Type B pancreatic cell (in vitro differentiated cells): ENCODE measurements at places on chromosomes 3 and 15. TPM values are rescaled to one million over a fixed set of nuclear protein-coding genes. Genes with fewer than 3 reads are reported as not detected.

Gene CRABP1
- 20.5 and 685 TPM in 2 replicates for total RNA-seq

Gene OXTR
- total RNA-seq, result 3.3 and 4.1 TPM in 2 replicates

Gene TGM4
- not detected in 2 replicates for total RNA-seq

Gene GCNT3
- 19.6 and 32.7 TPM in 2 replicates for total RNA-seq

Gene DZIP1L
- total RNA-seq, result 3.2 and 17.8 TPM in 2 replicates

DNA sequence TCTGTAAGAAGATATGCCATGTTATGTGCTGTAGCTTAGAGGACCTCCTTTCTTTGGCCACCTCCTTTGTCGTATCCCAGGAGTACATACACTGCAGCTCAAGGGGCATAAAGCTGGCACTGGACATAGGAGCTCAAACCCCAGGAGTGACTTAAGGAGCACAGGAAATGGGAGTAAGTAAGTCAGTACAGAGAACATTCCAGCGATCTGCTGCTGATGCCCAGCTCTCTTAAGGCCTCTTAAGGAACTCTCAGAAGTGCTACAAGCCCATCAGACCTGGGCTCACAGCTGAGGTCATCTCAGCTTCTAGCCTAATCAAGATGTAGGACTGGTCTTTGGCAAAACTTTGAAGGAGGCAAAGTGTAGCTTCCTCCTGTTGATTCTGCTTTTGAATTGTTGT lies 21.6 kb upstream of the ACTL6A start:
- no peak for DNase-seq

GRCh38 chr3:173371848-173372487 lies 25.6 kb upstream of the NLGN1 start:
- no peak for DNase-seq

GRCh38 chr3:15973414-15973813 lies 175.6 kb upstream of the ANKRD28 start:
- DNase-seq, result no peak

DNA sequence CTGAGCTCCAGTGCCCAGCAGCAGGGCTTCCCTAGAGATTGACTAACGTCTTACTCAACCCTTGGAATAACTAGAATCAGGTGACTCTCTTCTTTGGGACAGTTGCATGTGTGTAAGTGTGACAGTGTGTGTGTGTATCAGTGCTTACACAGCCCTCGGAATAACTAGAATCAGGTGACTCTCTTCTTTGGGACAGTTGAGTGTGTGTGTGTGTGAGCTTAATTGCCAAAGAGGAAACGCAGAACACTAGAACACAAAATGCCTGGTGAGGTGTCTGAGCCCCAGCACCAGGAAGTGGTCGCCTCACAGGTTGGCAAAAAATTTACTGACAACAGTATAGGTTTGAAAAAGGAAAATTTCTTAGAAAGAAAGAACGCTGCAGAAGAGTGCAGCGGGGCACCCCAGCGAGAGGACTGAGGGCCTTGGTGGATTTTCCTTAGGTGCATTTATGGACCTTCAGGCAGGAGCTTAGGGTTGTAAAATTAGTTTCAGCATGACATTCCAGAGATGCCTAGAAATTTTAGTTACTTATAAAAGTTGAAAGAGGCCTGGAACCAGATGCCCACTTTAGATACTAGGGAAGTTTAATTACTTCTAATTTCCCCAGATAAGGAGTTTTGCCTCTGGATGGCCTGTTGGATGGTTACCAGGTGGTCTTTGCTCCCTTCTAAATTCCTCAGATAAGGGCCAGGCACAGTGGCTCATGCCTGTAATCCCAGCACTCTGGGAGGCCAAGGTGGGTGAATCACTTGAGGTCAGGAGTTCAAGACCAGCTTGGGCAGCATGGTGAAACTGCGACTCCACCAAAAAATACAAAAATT lies 3.7 kb upstream of the WDR82 start:
- no peak for DNase-seq

GRCh38 chr3:87206070-87206469 lies 21.0 kb upstream of the CHMP2B start:
- DNase-seq, result no peak

- DNase-seq, result no peak
Measured at GRCh38 chr3:120429921-120430361, 20.9 kb downstream of the FSTL1 start.
